Astrocyte of the spinal cord (primary cell): ENCODE measurements at places on chromosomes 11 and 22.

DNA sequence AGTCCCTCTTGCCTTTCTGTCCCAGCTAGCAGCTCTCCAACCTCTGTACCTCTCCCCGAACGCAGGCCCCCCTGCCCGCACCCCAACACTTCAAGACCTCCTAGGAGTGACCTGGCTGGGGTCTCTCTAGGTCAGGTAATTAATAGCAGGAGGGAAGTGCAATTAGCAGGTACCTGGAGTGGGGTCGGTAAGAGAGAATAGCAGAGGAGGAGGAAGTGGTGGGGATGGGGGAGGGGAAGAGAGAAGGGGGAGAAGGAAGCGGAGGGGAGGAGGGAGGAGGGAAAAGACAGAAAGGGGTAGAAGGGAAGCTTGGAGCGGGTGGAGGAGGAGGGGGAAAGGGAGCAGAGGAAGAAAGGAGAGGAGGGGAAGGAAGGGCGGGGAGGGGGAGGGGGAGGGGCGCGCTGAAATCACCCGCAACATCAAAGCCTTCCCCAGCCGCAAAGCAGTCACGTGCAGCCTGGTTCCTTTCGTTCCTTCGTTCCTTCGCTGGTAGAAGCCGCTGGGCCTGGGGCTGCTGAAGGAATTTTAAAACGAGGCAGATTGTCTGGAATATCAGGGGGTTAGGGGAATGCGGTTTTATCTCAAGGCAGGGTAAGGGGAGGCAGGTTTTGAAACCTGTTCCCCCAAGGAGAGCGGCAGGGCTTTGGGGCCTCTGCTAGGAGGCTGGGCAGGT lies 29.3 kb upstream of the TCF20 start:
- no peak for DNase-seq

- no peak for DNase-seq
Measured at GRCh38 chr11:114368918-114369680, 31.2 kb downstream of the C11orf71 start.

- no peak for DNase-seq
Measured at GRCh38 chr11:61817471-61818202, 834 bp upstream of the FADS1 start.

GRCh38 chr11:115409691-115410220 lies 94.5 kb downstream of the CADM1 start:
- DNase-seq: peak; percentile 33

- no peak for DNase-seq
Measured at GRCh38 chr11:21069909-21070308, 400.5 kb downstream of the NELL1 start.

DNA sequence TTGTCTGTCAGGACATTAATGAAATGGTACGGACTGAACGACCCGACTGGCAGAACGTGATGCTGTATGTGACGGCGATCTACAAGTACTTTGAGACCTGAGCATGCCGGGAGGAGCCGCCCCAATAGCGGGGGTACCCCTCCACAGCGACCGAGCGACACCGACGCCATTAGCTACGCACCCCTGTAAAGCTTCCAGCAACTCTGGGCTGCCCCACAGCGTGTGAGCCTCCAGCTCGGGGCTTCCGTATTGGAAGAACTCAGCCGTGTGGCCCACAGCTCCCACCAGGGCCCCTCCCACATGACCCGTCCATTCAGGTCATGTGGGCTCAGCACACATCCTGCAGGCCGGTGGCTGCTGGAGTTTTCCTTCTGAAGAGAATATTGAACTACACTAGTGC lies 12.9 kb upstream of the ADORA2A start:
- DNase-seq: no peak
